ENCODE measurements at places on chromosomes 1 and 21.

GRCh38 chr1:56850411-56850810 is 4.2 kb upstream of the C8A start:
- DNase-seq: no peak

DNA sequence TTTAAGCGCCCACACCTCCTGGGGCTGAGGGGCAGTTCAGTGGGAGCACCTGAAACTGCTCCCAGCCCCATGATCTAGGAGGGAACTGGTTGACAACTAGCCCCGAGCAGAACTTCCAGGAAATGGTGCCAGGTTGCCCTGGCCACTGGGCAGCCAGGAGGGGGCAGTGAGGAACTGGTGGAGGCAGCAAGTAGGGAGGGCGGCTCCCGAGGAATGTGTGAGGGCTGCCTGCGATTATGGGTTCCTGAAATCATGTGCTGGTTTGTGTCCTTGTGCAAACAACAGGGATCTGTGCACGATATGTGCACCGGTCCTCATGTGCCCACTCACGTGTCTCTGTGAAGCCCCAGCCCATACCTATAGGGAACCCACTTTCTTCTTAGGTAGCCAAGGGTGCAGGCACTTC is 9.9 kb downstream of the GPR3 start:
- DNase-seq: no peak

DNA sequence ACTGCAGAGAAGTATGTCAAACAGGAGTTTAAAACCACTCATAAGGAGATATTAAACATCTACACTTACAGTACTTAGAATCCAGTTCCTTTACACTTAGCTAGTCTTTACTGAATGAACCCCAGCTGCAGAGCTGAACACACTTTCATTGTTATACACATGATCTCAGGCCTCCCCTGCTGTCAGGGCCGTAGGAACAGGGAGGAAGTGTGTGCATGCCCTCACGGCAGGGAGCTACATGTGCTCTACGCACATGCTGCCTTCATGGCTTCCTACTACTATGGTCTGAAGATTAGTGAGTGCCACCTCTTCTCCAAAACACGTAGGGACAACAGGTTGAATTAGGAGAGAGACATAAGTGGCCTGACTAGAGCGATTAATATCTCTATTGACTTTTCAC is 191.5 kb downstream of the SIPA1L2 start:
- no peak for DNase-seq

DNA sequence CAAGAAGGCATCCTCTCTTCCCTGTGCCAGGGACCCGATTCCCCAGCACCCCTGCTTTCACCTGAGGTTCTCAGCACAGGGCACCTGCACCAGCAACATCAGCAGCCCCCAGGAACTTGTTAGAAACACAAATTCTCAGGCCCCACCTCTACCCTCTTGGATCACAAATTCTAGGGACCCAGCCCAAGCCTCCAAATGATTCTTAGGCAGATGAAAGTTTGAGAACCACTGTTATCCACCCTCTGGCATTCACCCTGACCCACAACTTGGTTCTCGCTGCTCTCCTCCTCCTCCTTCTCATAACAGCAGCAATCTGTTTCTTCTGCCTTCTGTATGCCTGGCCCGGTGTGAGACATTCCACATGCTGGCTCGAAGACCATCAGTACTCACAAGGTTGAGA is 60.3 kb upstream of the HIVEP3 start:
- no peak for DNase-seq

- peak; percentile 23 for DNase-seq
These were observed 543.7 kb downstream of the NPHP4 start for GRCh38 chr1:5448486-5448885.

DNA sequence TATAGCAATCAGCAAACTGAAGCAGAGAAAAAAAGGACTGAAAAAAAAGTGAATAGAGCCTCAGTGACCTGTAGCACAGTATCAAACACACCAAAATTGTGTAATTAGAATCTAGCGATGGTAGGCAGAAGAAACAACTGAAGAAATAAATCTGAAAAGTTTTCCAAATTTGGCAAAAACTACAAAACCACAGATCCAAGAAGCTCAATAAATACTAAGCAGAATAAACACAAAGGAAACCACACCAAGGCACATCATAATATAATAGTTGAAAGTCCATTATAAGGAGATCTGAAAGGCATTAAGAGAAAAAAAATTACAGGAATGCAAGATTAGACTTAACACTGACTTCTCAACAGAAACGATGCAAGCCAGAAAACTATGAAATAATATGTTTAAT is 7.1 kb upstream of the IL12RB2 start:
- no peak for DNase-seq

- no peak for DNase-seq
These were observed 37.2 kb upstream of the ACOT11 start for GRCh38 chr1:54510715-54511270.

DNA sequence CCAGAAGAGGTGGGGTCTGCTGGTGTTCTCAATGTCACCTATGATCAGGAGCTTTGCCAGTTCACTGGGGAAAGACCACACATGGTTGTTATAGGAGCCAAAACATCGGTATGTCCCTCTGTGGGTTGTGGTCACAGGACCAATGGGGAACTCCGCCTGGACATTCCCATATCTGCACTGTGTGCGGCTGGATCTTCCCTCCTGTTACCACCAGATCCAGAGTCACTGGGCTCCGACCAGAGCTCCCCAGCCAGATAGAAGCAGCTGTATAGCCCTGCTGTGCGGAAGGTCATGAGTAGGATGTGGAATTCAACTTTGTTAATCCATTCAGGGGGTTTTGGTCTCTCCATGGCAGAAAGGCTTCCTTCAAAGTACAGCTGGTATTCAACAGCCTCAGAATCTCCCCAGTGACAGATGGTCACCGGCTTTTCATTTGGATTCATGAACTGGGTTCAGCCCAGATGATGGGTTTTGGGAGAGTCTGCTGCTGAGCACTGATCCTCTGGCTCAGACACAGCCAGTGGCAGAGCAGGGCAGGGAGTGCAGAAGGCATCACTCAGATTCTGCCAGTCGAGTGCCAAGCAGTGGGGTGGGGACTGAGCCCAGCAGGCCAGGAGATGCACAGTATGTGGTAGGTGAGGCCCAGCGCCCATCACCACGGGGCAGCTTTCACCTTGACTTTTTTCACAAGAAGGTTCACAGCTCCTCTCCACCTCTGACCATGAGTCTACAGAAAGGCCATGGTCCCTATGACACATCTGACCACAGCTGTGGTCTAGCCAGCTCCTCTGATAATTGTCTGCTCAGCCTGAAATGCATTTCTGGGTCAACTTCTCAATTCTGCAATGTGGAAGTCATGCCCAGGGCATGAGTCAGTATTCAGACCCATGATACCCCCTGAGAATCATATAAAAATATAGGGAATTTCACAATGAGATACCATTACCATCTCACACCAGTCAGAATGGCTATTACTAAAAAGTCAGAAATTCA is 2.9 kb upstream of the SHCBP1L start:
- no peak for DNase-seq

GRCh38 chr1:226615876-226616275 is 67.3 kb downstream of the STUM start:
- no peak for DNase-seq

DNA sequence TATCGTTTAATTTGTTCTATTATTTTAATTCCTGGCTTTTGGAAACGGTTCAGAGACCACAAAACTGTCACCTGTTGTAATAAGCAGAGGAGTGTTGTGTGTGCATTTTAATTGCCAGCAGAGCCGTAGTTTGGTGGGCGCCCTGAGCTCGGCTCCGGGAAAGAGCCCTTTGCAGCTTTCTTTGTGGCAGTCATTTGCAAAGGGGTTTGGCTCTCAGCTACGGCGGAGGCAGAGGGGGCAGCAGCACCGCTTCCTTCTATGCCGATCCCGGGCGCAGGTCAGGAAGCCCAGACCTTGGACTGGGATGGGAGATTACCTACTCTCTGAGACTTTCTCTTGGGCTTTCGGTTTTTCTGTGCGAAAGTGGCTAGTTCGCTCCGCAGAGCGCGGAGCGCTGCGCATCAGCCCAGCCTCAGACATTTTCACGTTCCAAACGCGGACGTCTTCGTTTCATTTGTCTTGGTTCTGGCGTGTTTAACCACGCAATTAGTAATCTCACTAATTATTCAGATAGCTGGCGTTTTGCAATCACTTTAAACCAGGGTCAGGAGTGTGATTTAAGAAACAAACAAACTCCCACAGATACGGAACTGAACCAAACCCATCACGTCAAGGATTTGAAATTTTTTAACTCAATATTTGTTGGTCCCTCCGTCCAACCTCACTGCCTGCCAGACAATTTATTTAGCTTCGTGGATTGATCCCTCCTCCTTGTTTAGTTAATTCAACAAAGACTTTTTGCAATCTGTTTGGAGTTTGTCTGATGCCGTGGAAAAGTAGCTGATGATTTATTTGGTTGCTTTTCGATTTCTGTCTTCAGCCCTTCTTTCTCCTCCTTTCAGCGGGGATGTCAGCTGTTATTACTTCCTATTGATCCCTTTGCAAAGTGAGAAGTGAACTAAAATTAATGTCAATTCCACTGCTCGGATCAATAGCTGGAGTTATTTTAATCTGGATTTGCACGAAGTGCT is 3.9 kb downstream of the RNF220 start:
- no peak for DNase-seq

DNA sequence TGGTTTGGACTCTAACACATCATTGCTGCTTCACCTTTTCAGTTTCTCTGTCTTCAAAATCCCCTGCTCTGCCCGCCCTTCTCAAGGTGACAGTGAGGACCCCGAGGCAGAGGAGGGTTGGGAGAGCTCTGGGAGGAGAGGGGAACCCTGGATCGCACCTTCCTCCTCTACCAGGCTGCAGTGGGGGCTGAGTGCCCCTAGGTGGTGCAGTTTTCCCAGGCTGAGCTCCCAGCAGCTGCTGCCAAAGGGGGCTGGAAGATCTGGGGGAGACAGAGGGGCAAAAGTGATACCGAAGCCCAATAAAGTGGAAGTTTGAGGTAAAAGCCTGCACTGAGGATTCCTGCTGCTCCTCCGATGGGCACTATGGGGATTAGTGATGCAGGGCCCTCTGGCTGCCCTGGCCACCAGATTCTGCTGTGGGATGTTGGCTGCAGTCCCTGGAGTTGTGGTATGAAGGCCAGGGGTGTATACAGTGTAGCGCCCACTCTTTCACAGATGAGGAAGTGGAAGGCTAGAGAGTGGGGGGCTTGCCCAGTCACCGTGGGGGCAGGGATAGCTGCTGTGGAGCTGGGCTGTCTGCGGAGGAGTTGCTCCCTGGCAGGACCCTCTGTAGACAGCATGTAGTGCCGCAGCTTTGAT is 40.7 kb upstream of the SCMH1 start:
- peak; percentile 15 for DNase-seq

GRCh38 chr21:32182449-32182848 is 96.4 kb downstream of the MIS18A start:
- no peak for DNase-seq

DNA sequence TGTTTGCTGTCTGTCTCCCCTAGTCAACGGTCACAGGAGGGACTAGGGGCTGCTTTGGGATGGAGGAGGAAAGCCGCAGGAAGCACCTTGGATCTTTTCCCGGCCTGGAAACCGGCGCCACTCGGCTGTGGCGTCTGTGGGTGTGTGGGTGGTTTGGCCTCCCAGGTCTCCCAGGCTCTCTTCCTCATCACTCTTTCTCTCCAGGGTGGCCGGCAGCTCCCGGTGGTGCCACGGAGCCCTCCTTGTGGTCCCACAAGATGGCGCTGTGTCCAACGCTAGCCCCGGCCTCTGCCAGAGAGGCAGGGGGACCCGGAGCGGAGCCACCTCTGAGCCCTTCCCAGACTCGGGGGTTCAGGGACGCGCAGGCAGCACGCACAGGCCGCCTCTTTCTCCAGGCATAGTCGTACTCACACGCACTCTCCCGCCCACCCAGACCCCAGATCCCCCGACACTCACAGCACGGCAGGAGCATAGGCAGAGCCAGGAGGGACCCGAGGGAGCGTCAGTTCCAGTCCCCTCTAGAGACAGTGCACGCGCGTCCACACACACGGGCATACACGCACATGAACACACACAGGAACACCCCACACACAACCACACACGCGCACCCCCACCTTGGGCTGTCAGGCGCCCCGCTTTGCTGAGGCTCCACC is 31.2 kb downstream of the CDCP2 start:
- peak; percentile 53 for DNase-seq

DNA sequence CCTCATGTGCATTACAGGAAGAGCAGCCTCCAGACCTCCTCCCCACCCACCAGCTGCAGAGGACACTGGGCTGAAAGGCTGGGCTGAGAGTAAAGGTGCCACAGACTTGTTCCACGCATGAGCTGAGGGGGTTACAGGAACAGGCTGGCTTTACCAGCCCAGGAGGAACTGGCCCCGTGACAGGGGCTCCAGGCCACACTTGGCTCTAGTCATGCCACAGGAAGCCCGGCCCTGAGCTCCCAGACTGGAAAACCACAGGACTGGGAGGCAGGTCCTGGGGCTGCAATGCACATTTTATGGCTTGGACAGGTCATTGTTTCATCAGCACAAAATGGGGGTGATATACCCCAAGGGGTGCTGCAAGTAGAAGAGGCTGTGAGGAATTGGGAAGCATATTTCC is 35.6 kb downstream of the GPA33 start:
- DNase-seq: no peak

DNA sequence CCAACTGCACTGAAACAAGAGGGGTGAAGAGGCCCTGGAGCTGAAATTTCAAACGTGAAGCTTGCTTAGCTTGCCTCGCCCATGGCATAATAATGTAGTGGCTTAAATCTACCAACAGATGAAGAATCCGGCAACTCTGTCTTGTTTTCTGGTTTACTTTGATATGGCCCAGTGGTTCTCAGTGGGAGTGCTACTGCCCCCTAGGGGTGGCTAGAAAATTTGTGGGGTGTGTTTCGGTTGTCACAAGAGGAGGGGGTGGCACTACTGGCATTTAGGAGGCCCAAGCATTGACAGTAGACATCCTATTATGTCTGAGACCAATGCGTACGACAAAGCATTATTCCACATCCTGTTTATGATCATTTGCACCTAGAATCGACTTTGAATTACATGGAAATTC is 51.9 kb upstream of the C8B start:
- no peak for DNase-seq

- DNase-seq: no peak
These were observed 179.5 kb upstream of the VAMP3 start for GRCh38 chr1:7591565-7591964.

- no peak for DNase-seq
These were observed 91.1 kb upstream of the NR5A2 start for GRCh38 chr1:199936441-199936840.

DNA sequence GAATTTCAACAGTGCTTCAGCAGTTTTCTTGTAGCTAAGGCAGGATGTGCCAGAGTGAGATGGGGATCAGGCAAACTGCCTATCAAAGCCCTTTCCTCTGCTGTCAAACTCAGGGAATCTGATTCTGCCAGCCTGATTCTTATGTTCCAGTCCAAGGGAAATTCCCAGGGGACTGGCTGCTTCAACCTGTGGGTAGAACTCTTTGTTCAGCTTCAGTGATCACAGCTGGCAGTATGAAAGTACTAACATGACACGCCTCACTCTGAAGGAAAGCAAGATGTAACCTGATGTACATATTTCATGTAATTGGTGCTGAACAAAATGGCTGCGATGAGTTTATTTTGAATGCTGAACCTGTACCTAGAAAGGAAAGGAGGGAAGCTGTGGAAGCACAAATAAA is 40.1 kb upstream of the SLC5A9 start:
- no peak for DNase-seq

- DNase-seq: no peak
These were observed 633 bp upstream of the PPFIA4 start for GRCh38 chr1:203025686-203026030.

All from effector memory CD8-positive, alpha-beta T cell (primary cell).